ENCODE measurements at places on chromosomes 16 and 17.
A peak's percentile ranks its signal among the peaks of the same experiment; 100 is the strongest.

DNA sequence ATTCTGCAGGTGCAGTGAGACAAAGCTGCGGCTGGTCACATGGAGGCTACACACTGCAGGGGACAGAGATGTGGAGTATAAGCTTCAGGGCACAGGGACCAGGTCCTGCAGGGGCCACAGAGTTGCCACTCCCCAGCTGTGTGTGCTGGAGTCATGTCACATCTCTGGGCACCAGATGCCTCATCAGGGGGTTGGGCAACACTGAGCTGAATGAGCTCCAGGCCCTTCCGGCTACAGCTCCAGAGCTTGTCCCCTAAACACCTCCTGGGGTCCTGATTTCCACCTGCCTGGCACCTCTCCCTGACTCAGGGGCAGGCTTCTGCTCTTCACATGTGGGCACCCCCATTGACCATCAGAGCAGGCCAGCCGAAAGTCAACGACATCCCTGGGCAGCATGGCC is 32.5 kb downstream of the SPHK1 start:
- DNase-seq = no peak

GRCh38 chr16:86534779-86535615 is 20.0 kb downstream of the MTHFSD start:
- DNase-seq = no peak

DNA sequence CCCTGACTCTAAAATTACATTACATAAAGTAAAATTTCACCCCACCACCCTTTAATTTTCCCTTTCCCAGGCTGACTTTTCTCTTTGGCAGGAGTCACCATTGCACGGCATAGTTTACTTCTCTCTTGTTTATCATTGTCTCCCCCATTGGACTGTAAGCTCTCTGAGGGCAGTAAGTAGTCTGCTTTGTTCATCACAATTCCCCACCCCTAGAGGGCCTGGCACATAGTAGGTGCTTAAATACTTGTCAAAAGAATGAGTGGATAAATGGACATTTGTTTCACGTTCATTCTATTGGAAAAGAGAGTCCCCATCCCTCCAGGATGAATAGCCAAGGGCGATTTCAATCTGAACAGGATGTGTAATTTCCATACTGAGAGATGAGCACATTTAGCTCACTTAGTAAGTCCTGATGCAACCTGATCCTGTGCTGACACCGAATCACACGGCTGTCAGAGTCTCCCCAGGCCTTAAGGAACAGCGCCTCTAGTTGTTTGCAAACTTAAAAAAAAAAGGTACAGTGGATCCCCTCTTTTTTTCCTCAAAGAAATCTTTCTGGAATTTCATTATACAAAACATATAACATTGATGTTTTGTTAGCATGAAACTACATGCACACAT is 54.0 kb downstream of the AKAP1 start:
- no peak for DNase-seq

GRCh38 chr16:89187770-89188392 is 12.5 kb downstream of the SLC22A31 start:
- no peak for DNase-seq

DNA sequence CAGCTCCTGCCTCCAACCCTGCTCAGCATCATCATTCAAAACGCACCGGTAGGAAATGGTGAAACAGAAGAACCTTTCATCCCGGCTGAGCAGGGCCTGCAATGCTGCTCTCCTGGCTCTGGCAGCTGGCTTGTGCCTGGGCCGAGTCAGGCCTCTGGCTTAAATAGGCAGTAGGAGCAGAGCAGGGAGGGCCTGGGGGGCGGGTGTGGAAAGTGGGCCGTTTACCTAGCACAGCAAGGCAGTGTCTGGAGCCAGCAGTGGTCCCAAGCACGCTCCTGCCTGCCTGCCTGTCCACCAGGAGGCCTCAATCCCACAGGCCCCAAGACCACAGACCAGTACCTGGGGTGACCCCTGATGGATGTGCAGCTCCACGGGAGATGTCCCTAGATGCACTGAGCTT is 59.3 kb downstream of the SMPD3 start:
- DNase-seq = no peak

DNA sequence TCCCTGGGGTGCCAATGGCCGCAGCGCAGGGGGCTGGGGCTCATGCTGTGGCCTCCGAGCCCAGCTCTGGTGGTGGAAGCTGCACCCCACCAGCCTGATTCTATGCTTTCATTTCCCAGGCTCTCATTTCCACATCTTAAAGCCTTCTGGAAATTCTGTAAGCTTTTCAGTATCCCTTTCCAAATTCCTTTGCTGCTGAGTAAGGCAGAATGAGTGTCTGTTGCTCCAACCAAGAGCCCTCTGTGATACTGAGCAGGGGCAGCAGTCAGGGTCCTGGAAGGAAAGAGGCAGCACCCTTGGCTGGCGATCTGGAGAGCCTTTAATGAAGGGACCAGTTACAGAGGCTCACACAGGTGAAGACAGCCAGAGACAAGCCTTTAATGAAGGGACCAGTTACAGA is 79.5 kb upstream of the FOXF1 start:
- no peak for DNase-seq

DNA sequence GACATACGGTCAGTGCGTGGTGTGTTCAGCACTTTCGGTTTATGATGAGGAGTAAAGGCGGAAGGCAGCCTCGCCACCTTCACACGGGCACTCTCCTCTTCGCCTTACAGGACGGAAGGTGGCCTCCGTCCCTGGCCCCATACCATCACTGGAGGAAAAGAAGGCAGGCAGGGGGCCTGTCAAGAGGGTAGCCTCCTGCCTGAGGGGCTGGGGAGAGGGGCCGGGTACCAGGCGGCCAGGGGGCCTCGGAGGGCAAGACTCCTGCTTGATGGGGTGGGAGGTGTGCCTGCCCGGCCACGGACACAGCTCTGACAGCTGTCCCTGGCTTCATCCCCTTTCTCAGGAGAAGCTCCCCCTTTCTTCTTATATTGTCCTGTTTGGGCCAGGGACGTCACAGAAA is 15.6 kb upstream of the SLC38A8 start:
- no peak for DNase-seq

DNA sequence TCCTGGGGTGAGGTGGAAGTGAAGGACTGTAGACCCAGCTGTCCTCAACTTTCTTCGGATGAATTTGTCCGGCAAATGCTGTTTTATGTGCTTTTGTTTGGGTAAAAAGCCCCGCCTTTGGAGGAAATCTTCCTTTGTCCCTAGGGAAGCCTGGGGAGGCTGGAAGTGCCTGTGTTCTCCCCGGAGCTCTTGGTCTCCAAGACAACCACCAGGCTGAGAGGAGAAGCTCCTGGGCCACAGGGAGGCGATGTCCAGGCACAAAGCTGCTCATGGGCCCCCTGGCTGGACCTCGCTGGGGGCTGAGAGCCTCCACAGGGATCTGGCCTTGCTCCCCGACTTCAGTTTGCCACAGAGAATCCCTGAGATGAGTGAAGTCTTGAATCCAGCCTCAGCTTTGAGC is 293.1 kb upstream of the N4BP1 start:
- DNase-seq = no peak

DNA sequence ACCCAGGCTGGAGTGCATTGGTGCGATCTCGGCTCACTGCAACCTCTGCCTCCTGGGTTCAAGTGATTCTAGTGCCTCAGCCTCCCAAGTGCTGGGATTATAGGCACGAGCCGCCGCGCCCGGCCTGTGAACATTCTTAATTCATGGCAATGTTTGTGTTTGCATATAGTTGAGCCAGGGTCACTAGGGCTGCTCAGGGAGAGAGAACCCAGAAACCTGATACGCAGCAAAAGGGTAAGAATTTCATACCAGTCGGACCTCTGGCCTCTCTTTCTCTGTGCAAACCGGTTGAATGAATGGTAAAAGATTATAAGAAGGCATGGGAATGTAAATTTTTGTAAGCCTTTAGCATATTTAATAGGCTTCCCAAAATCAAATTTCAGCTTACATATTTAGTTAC is 6.9 kb upstream of the TMEM98 start:
- DNase-seq = no peak

- no peak for DNase-seq
Observed at GRCh38 chr17:60403523-60403810, 11.5 kb upstream of the USP32 start.

GRCh38 chr16:16004314-16004749 is 54.9 kb downstream of the ABCC1 start:
- no peak for DNase-seq

DNA sequence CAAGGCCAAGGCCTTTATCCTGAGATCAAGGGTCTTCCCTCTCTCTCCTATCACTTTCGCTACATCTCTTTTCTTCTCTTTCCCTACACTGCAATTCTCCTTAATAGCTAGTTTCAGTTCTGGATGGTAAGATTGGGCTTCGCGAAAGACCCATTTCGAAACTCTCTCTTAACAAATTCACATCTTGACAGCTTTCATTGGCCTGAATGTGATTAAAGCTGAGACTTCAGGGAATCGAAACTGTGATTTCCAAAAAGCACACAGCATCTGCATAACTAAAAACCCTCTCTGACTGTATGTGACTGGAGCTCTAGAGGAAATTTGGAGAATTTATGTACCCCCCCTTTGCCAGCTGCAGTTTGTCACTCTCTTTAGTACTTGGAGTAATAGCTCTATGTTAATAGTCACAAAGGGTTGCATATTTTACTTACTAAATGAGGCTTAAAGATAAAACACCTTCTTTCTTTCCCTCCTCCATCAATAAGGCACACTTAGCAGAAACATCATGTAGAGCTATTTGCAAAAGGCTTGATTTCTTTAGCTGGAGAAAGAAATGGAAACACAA is 105.3 kb upstream of the FAM20A start:
- no peak for DNase-seq

DNA sequence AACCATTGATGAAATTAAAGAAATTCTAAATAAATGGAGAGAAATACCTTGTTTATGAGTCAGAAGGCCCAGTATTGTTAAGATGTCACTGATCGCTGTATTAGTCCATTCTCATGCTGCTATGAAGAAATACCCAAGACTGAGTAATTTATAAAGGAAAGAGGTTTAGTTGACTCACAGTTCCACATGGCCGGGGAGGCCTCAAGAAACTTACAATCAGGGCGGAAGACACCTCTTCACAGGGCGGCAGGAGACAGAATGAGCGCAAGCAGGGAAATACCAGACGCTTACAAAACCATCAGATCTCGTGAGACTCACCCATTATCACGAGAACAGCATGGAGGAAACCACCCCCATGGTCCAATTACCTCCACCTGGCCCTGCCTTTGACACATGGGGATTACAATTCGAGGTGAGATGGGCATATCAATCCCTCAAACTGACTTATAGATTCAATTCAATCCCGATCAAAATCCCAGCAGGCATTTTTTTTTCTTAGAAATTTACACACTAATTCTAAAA is 157.2 kb downstream of the ENGASE start:
- DNase-seq = no peak

DNA sequence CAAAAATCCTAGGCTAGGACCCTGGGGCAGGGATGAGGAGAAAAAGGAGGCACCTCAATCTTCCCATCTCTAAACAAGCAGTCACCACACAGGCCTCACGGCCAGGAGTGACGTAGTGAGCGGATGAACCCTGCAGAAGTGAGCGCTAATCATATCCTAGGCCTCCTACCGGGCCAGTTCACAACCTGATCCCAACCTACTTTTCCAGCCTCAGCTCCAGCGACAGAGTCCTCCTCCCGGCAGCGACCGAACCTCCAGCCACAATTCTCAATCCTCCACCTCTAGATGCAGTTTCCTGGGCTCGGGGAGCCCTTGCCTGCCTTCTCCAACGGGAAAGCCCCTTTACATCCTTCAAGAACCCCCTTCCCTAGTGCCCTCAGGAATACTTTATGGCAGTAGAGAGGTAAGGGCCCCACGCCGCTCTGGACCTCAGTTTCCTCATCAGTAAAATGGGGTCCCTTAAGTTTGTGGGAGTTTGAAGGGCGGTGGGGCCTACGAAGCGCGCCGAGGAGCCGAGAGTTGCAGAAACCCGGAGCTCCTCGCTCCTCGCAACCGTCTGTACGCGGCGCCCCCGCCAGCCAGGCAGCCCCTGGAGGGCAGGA is 1.4 kb downstream of the ZNF668 start:
- peak; percentile 41 for DNase-seq

DNA sequence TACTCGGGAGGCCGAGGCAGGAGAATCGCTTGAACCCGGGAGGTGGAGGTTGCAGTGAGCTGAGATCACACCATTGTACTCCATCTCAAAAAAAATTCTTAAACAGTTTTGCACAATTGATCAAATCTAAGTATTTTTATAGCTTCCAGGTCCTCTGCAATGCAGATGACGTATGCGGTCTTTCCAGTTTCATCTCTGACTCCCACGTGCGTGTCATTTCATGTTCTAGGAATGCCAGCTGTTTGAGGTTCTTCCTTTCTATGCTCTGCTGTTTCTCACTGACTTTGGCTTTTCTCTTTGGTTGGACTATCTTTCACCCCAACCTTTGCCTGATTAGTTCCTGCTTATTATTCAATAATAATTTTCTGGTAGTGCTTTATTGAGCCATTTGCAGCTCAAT is 16.2 kb downstream of the CHP2 start:
- no peak for DNase-seq

DNA sequence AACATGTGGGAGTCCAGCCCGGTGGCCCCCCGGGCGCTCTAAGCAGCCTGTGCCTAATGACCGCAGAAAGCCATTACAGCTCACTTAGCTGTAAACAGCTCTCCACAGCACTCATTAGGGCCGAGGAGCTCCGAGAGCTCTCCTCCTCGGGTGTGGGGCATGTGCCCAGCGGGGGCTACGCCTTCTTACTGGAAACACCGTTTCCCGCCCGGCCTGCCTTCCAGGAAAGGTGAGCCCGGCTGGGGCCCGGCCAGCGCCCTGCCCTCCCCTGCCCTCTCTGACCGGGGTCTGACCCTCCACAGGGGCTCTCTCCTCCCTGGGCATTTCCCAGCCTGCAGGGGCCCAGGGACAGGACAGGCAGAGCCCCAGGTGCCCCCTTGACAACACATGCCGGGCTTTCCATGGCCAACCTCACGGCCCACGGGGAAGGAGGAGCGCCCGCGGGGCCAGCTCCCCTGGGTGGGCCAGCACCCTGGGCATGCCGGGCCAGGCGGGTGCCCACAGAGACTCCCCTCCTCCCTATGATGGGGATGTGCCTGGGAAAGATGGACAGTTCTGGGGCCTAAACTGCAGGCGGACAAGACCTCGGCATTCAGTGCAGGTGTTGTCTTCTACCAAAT is 72.6 kb downstream of the SDK2 start:
- DNase-seq = no peak

GRCh38 chr17:28416703-28417311 is 10.8 kb upstream of the SLC46A1 start:
- peak; percentile 74 for DNase-seq

DNA sequence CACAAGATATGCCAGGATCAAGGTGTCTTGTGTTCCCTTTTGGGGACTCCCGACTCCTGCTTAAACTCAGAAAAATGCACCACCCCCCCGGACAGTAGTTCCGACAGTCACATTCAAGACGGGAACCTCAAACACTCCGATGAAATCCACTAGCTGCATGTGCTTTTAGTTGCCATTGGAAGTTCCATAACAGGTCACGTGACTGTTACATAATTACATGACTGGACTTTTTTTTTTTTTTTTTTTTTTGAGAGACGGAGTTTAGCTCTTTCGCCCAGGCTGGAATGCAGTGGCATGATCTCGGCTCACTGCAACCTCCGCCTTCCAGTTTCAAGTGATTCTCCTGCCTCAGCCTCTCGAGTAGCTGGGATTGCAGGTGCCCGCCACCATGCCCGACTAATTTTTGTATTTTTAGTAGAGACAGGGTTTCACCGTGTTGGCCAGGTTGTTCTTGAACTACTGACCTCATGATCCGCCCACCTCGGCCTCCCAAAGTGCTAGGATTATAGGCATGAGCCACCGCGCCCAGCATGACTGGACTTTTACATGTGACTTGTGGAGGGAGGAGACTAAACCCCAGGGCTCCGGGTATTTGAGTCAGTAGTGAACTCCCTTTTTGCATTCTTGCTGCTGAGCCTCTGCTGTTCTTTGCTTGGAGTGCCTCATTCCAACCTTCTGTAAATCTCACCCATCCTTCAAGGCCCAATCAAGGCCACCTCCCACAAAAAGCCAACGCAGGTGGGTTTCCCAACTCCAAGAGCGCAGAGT is 1.6 kb downstream of the SIRT7 start:
- DNase-seq = no peak

- DNase-seq = no peak
Observed at GRCh38 chr16:89444728-89445127, 45.6 kb downstream of the ANKRD11 start.

Data from activated CD4-positive, alpha-beta T cell treated with anti-CD3 and anti-CD28 coated beads, Interleukin-2, amount 10 ng/mL, durations not matched to agents 7 days and 5 days (primary cell).